ENCODE measurements at places on chromosomes 4 and X.

DNA sequence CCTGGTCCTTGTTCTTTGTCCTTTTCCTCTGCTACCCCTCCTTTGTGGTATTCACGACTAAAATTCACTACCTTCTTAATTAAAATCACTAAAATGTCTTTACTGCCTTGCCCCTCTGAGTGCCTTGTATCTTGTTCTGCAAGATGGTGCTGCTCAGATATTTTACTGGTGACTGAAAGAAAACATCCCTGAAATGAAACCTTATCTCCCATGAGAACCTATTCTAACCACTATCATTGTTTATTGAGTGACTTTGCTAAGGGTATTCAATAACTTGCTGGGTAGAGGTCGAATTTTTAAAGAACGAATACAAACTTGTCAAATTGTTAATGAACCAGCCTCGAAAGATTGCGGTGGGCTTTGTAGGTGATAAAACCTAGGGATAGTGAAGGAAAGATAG lies 52.8 kb downstream of the SPRY1 start:
- no peak for DNase-seq

- DNase-seq, result no peak
Observed at GRCh38 chr4:32429151-32429550, 1709.0 kb downstream of the PCDH7 start.

DNA sequence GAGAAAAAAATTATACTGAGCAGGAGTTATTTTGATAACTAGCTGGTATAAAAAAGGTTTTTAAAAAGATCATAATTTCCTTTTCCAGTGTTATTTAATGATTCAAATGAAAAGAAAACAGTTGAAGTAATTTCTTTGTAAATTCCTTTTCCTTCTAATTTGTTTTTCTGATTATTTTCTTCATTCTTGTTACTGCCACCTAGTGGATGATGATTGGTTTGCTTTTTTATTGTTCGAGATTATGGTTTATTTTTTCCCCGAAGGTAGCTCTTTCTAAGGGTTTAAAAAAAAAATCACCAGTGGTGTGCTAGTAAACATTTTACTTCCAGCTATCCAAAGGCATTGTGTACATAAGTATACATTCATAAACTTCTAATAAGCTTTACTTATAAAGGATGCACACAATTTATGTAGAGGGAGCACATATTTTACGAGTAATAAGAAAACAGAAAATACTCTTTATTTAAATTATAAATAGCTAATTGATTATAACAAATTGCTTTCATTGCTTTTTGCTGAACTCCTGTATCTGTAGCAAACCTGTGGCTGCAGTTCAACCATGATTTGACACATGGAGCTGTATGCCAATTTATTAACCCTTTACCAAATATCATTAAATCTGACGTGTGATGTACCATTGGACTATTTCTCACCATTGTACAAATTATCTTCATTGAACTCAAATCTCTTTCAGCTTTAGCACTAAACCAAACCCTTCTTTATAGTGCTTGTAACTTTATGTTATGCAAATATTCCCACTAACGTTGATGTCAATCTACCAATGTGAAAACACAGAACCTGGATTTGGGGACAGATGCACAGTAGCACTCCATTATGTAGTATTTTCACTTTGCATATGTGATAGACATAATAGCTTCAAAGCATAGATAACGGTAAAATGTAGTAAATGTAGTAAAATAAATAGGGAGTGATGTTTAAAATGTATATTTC lies 97.8 kb upstream of the ANK2 start:
- DNase-seq, result no peak

- DNase-seq, result no peak
Observed at GRCh38 chr4:89221167-89221867, 86.3 kb downstream of the GPRIN3 start.

DNA sequence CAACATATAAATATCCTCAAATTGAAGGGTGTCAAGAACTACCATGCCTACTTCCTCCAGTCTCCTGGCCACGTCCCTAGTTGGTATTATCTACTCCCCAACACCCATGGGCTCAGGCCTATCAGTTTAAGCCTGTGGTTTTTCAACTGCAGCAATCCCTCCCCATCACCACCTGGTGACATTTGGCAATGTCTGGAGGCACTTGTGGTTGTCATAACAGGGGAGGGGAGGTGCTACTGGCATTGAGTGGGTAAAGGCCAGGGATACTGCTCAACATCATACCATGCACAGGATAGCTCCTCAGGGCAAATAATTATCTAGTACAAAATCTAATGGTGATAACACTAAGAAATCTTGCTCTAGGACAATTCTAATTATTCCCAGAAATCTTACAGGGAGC lies 95.3 kb downstream of the COMMD8 start:
- DNase-seq, result no peak

DNA sequence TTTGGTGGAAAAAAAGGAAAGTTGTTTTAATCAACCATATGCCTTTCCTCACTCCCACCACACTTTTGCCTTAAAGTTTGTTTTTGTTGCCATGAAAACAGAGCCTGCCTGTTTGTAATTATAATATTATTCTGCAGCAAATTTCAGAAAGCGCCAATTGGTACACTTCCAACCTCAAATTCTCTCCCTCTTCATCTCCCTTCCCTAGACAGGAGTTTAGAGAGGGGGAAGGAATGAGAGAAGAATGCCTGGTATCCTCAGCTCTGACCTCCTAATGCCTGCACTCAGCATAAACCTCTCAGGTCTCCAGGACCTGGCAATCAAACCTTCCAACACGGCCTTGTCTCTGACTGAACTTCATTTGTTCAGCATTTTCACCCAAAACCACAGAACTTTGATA lies 138.4 kb upstream of the HCCS start:
- DNase-seq, result no peak

GRCh38 chr4:173288296-173288695 lies 45.9 kb downstream of the HMGB2 start:
- DNase-seq, result peak; percentile 75

- DNase-seq, result no peak
Observed at GRCh38 chrX:115350711-115351381, 61.3 kb downstream of the LUZP4 start.

DNA sequence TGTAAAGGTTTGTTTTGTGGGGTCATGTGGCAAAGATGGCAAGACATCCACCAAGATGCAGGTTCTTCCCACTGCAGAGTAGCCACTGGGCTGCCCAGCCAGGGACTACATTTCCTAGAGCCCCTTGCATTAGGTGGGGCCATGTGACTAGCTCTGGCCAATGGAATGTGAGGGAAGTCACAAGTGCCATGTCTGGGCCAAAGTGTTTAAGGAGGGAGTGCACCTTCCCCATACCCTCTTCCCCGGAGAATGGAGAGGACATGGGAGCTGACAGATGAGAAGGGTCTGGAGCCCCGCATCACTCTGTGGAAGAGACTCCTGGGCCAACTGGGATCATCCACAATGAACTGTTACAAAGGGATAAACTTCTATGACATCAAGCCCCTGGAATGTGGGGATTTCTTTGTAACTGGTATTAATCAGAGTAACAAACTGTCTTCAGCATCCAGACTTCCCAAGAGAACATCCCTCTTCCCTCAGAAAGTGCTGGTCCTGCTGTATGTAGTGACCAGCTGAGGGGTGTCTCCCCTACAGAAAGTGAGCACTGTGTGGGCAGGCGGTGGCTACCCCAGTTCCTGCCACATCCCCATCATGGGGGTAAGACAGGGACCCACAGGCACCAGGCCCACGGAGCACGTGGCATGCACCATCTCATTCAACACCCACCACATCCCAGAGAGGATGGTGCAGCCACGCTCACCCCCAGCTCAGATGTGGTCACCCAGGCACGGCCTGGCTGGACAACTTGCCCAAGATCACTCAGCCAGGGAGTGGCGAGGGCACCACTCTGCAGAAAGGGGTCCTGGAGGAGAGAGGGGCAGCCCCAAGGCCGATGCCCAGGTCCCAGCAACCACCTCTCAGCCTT lies 10.9 kb downstream of the PPP2R2C start:
- DNase-seq, result no peak

DNA sequence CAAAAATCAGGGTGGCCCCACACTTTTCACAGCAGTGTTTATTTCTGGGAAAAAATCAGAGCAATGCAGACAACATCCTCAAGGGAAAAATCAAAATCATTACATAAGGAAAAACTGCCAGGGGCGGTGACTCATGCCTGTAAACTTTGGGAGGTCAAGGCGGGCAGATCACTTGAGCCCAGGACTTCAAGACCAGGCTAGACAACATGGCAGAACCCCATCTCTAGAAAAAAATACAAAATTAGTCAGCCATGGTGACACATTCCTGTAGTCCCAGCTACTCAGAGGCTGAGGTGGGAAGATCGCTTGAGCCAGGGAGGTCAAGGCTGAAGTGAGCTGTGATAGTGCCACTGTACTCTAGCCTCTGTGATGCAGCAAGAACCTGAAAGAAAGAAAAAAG lies 102.8 kb downstream of the NAF1 start:
- no peak for DNase-seq

DNA sequence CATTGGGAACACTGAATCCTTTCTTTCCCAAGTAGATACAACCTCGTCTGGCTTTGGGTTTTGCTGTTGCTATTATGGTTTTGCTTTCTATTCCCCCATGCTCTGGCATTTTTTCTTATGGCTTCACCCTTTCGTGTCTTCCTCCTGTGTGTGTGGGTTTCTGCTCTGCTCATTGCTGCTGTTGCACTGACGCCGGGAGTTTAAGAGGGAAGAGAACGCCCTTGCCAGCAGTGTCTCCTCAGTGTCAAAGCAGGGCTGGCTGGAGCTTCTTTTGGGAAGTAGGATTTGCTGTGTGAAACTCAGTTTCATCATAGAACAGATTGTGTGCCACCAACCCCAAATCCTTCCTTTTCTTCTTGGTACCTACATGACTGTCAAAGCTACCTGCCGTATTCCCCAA lies 63.7 kb downstream of the CLDN22 start:
- no peak for DNase-seq

DNA sequence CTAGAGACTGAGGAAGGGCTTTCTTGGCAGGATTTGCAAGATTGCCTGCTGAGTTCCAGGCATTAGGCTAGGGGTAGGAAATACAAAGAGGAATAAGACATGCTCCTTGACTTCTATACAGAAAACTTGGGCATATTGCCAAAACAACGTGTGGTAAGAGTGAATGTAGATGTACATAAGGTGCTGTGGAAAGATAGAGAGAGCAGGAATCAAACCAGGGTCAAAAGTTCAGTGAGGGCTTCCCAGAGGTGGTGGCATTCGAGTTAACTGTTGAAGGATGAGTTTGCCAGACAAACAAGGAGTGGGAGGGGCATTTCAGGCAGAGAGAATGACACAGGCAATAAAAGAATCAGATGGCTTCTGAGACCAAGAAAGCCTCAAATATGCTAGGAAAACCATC lies 187.9 kb downstream of the KDR start:
- DNase-seq, result no peak

GRCh38 chr4:36921476-36922216 lies 322.9 kb upstream of the NWD2 start:
- no peak for DNase-seq

- DNase-seq, result no peak
Observed at GRCh38 chrX:45508454-45508853, 307.8 kb upstream of the DIPK2B start.

- DNase-seq, result no peak
Observed at GRCh38 chrX:21132686-21133393, 241.4 kb upstream of the CNKSR2 start.

GRCh38 chrX:69033936-69034335 lies 131.3 kb downstream of the PJA1 start:
- no peak for DNase-seq

DNA sequence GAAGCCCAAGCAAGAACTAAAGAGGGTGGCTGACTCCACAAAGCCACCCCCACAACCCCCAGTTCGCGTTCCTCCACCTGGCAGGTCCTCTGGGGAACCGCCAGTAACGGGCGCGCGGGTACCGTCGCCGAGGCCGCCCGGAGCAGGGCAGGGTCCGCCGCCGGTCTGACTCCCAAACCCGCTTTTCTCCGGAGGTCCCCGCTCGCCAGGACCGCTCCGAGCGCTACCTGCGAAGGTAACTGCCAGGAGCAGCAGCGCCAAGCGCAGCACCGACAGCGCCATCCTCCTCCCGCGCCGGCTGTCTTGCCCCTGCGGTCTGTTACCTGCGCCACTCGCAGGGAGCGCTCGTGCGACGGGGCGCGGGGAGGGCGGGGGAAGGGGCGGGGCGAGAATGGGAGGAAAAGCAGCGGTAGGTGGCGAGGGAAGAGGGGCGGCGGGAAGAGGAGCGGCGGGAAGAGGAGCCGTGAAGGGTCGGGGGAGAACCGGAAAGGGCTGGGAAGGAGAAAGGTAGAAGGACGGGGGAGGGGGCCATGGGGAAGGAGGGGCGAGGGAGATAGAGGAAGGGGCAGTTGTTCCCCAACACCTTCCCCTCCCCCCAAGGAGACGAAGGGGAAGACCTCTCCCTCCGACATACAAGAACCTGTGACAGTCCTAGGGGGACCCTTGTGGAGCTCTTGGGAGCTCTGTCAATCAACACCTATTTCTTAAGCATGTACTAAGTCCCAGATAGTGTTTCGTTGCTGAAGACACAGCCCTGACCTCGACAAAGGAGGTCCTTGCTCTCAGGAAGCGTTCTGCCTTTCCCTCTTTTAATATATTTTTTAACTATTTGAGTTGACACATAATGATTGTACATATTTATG lies at the start of gene SPINK2:
Gene SPINK2 (minus strand): TSS at position 321 of the 863 bp plus-strand sequence. CDS start 39 bp downstream, at position 282.
- DNase-seq, result peak; percentile 71

DNA sequence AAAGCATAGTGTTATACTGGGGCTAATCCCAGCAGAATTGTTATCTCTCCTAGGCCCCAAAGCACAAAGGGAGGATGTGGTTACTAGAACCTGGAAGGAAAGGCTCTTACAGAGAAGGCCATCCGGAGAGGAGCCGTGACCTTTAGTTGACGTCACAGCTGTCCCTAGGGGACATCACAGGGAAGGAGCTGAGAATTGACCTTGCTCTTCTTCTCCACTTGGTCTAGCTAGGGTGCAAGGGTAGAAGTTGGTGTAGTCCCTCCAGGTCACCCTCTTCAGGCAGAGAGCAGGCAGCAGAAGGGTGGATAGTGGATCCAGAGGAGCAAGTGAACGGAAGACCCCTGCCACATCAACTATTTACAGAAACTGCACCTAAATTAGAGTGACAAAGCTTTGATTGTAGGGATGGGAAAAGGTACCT lies 22.8 kb upstream of the FGF2 start:
- DNase-seq, result no peak

DNA sequence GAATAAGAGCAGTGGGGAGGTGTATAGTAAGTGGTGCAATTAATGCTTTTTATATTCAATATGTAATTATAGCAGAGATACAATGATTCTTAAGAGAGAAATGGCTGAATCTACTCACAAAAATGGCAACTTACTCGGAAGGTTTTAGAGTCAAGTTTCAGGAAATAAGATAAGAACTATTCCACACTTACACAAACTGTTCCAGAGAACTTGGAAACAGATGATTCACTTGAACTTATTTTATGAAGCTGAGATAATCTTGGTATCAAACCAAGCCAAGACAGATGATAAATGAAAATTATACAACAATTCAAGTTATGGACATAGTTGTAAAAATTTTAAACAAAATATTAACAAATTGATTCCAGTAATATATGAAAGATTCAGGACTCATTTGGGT lies 311.3 kb upstream of the HS3ST1 start:
- DNase-seq, result no peak
